ENCODE measurements at places on chromosomes 3 and 15.
A peak's percentile ranks its signal among the peaks of the same experiment; 100 is the strongest.

DNA sequence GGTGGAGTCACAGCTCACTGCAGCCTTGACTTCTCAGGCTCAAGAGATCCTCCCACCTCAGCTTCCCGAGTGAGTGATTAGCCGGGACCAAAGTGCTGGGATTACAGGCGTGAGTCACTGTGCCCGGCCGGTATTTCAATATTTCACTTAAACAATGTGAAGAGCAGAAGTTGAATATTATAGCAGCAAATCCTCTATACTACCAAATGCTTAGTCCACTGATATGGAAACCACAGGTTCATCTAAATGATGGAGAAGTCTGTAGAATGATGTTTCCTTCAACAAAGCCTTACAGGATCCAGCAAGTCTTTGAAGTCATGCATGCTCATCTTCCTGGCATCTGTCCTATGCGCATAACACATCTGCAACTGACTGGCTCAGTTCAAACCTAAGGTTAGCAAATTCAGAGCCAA, 20.3 kb upstream of the UACA start:
- peak; percentile 75 for DNase-seq

DNA sequence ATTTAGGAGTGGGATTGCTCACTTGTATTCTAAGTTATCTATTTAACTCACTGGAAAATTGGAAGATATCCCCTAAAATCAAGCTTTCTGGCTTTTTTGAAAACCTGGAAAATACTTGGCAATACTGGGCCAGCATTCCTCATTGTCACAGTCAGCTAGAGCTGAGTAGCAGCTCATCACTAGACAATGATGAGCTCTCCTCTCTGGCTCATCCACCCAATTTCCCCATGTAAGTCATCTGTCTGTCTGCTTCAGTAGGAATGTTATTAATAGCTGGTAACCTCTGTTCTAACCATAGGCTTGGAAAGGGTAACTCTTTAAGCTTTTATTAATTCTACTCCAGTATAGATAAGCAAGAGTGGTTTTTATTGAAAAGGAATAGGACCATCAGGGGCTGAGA, 39.7 kb upstream of the PIK3R4 start:
- DNase-seq, result no peak

DNA sequence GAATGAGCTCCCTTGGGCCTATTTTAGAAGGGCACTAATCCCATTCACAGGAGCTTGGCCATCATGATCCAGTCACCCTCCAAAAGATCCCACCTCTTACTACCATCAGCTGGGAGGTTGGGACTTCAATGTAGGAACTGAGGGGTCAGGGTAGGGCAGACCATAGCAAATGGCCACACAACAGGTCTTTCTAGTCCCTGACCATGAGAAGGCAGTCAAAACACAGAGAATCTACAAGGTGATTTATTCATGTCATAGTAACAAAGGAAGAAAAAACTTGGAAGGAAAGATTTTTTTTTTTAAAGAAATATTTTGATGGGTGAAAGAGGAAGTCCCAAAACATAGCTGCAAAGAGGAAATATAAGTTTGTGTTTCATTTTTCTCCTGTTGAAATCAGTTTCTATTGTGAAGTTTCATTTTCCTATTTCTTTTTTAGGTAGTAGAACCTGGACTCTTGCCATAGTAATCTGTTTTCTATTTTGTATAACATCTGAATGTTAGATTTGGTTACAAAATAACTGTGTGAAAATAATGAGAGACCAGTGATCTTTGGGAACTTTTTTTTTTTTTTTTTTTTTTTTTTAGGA, 23.5 kb upstream of the TNFSF10 start:
- DNase-seq, result no peak

DNA sequence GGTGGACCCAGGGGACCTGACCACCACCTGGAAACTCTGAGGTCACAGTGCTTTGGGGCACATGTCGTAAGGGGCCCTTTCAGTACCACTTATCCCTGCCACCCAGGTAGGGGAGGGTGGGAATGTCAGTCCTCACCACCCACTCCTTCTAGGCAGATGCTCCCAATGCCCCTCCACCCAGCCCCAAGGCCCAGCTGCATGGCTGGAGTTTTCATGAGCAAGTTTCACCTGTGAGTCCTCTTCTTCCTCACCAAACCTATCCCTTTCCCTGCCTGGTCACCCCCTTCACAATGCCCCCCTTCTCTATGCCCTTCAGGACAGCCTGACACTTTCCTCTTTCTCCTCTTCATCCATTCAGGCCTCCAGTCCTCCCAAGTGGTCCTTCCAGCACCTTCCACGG, 9.8 kb downstream of the FAM174B start:
- DNase-seq, result no peak

DNA sequence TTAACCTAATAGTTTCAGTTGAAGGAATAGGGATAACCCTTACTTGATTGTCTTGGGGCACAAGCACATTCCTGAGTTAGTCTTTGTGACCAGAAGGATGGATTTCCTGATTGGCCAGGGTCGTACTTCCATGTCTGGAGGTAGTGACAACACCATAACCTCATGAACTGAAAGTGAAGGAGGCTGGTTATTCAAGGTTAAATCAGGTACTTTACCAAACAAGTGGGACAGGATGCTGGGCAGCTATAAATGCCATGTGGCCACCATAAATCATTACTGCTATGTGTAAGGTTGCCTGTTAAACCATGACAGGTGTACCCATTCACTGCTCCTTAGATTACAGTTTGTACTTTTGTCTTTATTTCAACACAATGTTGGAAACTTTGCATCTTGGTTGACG, 128.3 kb upstream of the SAMMSON start:
- DNase-seq, result no peak

DNA sequence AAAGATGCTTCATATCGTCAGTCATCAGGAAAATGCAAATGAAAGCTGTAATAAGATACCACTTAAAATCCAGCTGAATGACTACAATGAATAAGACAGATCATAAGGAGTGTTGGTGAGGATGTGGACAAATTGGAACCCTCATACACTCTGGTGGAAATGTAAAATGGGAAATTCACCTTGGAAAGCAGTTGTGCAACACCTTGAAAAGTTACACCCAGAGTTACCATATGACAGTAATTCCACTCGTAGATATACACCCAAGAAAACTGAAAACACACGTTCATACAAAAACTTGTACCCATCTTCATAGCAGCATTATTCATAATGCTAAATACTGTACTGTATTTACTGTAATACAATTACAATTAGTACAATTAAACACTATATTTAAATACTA, 2.3 kb downstream of the TTC23 start:
- DNase-seq, result no peak

DNA sequence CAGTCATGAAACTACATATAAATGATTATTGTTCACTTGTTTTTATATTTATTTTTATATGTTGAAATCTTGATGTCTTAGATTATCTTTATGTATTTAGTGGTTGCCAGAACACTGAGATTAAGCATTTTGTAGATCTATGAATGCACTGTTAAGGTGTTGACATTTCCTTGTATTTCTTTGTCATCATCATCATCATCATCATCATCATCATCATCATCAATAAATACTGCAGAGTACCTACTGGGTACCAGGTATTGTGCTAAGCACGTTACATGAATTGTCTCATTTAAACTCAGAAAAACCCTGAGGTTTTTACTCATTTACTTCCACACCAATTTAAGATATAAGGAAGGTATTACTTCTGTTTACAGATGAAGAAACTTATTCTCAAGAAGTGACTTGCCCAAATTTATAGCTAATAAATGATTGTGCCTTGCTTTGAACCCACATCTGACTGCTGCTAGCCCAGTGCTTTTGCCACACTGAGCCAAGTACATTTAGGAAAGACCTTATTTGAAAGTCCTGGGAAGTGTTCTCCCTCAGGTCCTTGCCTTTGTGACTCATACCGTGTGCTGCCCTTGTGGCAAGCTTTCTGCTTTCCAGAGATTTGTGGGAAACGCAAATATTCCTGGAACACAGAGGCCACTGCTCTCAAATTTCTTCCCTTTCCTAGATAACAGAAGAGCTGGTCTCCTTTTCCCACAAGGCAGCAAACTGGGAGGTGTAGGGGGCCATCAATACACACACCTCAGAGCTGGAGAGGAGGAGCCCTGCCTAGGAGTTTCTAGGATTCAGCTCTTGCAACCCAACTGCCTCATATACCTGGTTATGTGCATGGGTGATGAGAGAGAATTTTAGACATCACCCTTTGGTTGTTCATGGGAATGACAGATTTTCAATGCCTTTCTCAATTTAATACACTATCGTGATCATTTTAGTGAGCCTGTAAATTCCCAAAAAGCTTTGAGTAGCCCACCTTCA, 115.4 kb upstream of the C15orf61 start:
- DNase-seq, result peak; percentile 87

DNA sequence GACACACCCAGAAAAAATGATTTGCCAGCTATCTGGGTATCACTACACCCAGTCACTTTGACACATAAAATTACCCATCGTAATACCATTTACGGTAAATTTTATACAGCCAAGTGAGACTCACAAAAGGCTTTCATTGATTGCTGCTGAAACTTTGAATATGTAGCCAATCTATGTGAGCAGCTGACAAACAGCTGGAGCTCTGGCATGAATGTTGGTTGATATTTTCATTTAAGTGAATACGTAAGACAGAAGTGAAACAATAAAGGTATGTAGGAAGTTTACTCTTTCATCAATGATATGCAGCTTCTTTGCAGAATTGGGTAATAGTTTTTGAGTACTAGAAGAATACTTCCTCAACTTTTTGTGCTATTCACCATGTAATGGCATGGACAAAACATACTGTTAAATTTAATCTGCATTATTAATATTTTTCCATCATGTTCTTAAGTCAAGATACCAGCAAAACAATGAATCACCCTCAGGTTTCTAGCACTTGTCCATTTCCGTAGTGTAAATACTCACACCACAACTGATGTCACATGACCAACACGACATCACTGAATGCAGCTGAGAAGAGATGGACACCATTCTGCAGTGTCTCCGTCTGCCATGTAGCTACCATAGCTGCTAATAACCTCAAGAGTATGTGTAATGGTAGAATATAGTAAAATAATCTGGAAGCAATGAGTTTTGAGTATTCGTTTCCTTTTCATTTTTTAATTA, 205.9 kb upstream of the HES1 start:
- DNase-seq, result no peak

DNA sequence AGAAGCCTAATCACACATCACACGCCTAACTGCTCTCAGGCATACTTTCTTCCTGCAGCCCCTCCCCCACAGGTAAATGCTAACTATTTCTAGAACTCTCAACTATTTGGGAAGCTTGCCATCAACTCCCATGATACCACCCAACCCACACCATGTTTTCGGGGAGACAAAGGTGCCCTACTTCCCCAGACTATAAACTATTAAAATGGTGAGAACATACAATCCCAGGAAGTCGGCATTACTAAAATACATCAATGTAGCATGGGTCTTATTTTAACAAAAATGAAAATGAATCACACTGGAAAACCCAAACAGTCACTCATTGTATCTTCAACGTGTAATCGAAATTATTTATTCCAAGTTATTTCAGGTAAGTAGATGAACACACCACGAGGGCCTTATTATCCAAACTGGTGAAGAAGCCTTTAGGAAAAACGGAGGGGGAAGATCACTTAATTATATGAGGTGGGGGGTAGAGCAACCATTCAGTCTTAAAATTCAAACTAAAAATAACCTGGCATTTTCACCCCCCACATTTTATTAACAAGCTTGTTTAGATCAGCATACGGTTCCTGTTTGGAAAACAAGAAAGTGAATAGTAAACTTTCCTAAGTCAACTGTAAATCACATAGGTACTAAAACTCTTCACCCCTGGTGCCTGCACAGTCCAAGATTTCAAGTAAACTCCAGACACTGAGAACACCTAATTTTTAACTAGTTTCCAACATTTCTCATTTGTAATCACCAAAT, 1.9 kb downstream of the TBL1XR1 start:
- no peak for DNase-seq

GRCh38 chr3:65901226-65901625, 137.5 kb downstream of the MAGI1 start:
- no peak for DNase-seq

GRCh38 chr3:46926871-46927717, 49.5 kb downstream of the CCDC12 start:
- no peak for DNase-seq

DNA sequence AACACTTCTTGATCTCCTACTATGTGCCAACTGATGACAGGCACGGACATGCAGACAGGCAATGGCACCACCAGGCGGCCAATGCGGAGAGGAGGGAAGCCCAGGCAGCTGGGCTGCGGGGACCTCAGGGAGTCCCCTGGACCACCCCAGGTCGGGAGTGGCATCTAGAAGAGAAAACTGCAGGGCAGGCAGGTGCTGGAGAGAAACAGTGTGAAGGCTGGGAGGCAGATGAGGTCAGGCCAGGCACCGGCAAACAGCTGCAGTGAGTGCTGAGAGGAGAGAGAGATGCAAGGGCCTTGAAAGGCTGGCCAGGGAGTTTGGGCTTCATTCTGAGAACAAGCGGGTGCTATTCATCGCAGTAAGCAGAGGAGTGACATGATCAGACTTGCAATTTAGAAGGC, 29.1 kb downstream of the SLC6A1 start:
- no peak for DNase-seq

DNA sequence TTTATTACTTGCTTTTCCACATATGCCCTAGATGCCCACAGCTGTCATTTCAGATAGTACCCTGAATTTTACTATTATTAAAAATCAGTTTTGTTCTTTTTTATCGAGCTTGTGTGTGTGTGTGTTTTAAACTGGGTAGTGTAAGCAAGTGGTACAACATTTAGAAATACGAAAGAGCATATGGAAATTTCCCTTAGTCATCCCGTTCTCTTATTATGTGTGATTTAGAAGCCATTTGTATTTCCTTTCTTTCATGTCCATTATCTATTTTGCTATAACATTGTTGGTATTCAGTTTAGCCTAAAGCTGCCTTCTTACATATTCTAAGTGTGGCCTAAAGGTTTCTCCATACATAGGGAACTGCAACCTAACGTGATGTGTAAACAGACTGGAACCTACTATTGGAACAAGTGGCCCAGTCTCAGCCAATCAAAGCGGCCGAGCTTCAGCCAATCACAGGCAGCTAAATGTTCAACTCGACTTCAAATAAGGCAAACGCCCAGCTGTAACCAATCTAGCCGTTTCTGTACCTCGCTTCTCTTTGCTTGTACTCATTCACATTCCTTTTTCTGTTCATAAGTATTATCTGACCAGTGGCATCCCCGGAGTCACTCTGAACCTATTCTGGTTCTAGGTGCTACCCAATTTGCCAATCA, 14.7 kb upstream of the SYN2 start:
- DNase-seq, result no peak

DNA sequence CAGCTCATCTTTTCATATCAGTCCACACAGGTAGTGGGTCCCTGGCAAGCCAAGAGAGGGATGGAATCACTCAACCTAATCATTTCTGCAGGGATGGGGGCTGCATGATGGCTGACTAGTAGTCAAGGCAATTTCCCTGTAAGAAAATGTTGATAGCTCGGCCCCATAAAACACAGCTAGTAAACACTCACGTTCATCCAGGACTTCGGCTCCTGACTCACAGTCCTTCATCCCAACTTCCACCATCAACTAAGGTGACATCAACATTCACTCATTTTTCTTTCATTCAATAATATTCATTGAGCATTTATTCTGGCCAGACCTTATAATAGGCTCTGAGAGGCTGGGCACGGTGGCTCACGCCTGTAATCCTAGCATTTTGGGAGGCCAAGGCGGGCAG, 4.4 kb upstream of the ACAP2 start:
- DNase-seq, result no peak

All from astrocyte (in vitro differentiated cells and primary cell).